Hematopoietic multipotent progenitor cell (in vitro differentiated cells): ENCODE measurements at places on chromosomes 5 and 9. TPM values are rescaled to one million over a fixed set of nuclear protein-coding genes. Genes with fewer than 3 reads are reported as not detected.

DNA sequence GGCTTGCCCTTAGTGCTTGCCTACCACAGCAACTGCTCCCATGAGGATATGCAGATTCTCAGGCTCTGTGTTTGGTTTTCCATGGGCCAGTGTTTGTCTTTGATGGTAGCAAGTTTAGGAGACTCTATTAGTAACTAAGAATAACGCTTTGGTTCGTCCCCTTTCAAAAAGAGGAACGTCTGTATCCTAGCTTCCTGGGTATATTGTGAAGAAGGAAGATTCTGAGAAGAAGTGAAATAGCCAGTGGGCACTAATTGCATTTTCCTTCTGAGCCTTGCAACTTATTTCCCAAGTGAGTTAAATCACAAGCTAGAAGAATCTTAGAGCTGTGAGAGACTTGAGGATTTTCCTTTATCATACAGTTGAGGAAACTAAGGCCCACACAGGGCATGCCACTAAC, 376.8 kb downstream of the PIK3R1 start:
- no peak for DNase-seq

DNA sequence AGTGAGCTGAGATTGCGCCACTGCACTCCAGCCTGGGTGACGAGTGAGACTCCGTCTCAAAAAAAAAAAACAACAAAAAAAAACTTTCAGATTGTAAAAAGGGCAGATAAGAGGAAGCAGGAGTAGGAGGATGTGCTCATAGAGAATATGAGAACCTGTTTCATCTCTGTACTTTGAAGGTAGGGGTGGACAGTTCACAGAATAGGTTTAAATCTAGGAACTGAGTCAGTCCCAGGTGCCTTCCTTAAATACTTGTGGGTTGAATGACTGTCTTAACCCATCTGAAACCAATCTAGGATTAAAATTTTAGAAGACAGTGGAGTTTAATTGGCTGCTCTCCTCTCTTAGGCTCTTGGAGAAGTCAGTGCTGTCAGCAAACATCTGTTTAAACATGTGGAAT, 12.4 kb downstream of the POLK start:
- no peak for DNase-seq

GRCh38 chr5:92945605-92946097, 635.4 kb downstream of the NR2F1-AS1 start:
- DNase-seq = no peak

GRCh38 chr9:4734150-4734549, 6.9 kb downstream of the AK3 start:
- DNase-seq = no peak

DNA sequence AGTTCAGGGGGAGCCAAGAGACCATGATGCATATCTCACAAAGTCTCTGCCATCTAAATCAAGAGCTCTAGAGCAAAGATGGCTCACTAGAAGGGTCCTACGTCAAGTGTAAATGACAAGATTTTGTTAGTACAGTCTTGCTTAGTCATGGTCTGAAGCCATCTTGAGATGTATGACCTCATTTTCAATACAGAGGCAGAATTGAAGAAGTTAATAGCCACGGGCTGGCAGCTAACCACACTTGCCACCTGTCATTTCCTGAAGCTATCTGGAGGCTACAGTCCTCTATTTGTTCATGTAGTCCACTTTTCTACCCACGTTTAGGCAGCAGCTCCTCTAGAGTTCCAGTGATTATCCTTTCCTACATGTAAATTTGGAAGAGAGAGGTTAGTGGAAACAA, 231.7 kb upstream of the CDH12 start:
- DNase-seq = peak; percentile 75

- DNase-seq = no peak
Measured at GRCh38 chr5:110916381-110917049, 155.0 kb upstream of the TSLP start.

DNA sequence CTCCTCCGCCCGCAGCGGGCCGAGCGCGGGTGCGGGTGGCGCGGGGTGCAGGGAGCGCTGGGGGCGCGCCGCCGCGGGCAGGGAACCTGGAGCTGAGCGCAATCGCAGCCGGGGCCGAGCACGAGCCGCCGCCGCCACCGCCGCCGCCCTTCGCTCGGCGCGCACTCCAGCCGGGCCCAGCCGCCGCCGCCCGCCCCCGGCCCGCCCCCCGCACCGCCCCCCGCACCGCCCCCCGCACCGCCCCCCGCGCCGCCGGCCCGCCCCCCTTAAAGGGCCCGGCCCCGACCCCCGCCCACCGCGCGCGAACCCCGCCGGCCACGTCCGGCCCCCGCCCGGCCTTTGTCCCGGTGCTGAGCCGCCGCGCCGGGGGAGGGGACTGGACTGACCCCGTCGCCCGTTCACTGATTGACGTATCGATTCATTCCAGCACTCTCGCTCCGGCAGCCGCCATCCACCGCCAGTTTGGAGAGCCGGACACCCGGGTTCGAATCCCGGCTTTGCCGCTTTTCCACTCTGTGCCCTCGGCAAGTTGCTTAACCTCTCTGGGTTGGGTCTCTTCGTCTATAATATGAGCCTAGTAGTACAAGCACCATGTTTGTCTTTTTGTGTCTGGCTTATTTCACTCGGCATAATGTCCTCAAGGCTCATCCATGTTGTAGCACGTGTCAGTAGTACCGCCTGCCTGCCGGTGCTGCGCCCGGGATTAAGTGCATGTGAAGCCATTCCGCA, at the start of gene SH3PXD2B:
Gene SH3PXD2B (minus strand): TSS at position 168 of the 729 bp plus-strand sequence. CDS start 173 bp downstream, outside the sequence.
- no peak for DNase-seq

DNA sequence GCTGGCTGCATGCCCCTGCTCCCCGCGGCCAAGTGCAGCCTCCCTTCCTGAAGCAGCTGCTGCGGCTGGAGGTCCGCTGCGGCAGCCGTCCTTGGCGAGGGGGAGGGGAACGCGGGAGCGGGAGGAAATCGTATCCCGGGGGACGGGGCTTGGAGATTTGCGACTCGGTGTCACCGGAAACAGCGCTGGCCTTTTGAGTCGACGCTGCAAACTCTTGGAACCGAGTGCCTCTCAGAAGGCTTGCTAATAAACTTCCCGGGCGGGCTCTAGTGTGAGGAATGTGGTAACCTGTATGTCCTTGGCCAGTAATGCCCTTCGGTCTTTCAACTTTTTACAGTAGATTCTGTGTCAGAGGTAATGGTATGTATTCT, 82.7 kb downstream of the PTPDC1 start:
- no peak for DNase-seq

GRCh38 chr9:33439731-33440130, 7.7 kb downstream of the AQP3 start:
- DNase-seq = no peak

- DNase-seq = no peak
Measured at GRCh38 chr5:159182691-159183090, 26.7 kb downstream of the RNF145 start.

DNA sequence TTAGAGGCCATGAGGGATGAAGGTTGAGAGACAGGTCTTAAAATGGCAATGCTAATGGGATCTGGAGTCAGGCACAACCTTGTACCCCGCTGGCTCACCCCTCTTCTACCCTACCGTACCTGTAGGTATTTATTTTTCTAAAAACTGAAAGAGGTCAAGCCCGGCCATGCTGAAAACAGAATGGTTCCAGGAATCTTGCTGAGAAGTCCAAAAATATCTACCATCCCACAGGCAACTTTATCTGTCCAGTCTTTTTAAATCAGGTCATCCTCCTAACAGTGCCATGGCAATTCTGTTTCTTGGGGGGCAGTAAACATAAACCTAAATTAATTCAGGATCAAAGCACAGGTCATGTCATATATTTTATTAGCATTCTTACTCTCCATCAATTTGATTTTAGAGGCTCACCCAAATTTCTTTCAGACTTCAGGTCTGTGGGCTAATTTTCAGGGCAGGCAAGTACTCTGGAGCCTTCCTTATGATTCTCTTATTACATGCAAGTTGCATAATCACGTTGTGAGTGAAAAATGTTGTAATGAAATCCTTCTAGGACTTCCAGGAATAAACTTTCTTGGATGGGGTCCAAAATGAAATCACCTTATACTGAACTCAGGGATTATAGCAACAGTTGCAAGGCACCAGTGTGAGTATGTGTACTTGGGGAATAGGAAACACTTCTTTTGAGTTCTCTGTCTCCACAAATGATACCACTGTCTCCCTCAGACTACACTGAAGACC, 102.7 kb upstream of the NREP start:
- no peak for DNase-seq

DNA sequence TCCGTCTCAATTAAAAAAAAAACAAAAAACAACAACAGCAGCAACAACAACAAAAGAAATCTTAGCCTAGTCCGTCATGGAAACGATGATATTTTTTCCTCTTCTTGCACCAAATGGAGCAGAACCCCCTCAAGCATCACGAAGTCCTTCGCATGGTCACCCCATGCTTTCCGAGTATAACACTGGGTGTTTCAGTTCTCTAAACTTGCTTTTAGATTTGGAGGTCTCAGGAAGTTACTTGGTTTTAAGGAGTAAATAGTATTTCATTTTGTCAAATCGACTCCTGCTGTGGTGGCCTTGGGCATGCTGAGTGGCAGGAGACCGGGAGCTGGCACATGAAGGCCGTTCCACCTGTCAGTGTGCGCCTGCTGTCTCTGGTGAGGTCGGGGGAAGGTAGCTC, 118.5 kb upstream of the CACNA1B start:
- no peak for DNase-seq

GRCh38 chr9:4803670-4804530, 11.2 kb downstream of the RCL1 start:
- DNase-seq = no peak

DNA sequence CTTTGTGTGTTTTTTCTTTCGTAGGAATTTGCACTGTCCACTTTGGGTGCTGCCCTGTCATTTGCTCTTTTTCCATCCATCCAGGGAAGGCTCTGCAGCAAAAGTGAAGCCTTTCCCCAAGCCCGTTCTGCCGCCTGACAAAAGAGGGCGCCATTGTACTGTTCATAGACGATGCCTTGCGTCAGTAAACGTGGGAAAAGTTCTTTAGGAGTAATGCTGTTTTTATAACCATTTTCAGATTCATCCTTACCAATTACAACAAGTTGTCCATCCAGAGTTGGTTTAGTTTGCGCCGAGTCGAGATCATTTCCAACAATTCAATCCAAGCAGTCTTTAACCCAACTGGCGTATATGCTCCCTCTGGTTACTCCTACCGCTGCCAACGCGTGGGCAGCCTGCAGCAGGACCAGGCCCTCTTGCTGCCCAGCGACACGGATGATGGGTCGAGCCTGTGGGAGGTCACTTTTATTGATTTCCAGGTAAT, 34.3 kb upstream of the RPS23 start:
- peak; percentile 1 for DNase-seq

GRCh38 chr5:65482736-65483545, 1.2 kb upstream of the ADAMTS6 start:
- no peak for DNase-seq

DNA sequence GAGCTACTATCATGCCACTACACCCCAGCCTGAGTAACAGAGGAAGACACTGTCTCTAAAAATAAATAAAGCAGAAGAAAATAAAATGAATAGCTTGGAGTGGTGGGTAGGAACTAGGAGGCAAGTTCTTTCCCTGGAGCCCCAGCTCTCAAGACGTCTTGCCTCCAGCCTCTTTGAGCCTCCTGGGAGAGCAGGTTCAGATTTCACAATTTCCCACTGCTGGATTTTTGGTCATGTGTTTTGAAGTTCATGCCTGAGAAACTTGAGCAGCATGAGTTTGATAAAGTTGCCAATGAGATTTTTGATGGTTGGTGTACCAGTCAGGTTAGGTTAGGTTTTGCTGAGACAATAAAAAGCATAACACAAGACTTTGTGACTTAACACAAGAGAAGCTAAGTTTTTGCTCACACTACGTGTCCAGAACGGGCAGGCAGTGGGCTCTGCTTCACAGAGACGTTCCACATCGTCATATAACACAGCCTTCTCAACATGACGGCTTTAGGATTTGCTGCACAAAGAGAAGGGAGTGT, 4.1 kb upstream of the CCDC69 start:
- DNase-seq = no peak

DNA sequence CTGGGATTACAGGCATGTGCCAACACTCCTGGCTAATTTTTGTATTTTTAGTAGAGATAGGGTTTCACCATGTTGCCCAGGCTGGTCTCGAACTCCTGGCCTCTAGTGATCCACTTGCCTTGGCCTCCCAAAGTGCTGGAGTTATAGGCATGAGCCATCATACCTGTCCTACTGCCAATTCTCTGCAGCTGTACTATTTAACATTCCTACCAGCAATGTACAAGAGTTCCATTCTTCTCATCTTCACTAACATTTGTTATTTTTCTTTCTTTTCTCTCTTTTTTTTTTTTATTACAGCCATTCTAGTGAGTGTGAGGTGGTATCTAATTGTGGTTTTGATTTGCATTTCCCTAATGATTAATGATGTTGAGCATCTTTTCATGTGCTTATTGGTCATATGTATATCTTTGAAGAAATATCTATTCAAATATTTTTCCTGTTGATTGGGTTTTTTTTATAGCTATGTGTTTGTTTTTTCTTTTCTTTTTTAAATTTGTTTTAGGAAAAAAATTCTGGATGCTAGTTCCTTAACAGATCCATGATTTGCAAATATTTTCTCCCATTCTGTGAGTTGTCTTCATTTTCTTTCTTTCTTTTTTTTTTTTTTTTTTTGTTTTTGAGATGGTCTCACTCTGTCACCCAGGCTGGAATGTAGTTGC, 17.4 kb downstream of the ANKHD1 start:
- no peak for DNase-seq

- no peak for DNase-seq
Measured at GRCh38 chr5:74542482-74542881, 98.0 kb downstream of the ENC1 start.

DNA sequence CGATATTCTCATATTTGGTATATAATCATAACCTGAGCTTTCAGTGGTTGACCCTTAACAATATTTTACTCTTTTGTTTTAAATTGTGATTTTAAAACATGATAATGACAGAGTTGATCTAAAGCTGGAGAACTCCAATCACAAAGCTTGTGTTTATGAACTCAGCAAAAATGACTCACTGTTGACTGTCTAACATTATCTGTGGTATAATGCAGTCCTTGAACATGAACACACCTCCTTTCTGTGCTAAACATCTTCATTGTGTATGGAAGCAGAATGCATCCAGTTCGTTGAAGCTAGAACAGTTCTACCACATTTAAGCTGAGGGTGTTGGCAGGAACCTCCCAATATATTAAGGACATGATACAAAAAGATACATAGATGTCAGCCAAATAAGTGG, 1030.2 kb upstream of the SEMA6A start:
- no peak for DNase-seq

- DNase-seq = no peak
Measured at GRCh38 chr9:19788614-19789271, at the start of gene SLC24A2. SLC24A2 (minus strand) TSS chr9:19789037.

- no peak for DNase-seq
Measured at GRCh38 chr5:129204525-129204924, 110.0 kb downstream of the ISOC1 start.

PCDHB7 gene
- under 0.01 TPM for total RNA-seq

SMIM33 gene
- total RNA-seq = under 0.01 TPM

SH3TC2 gene
- 2.2 TPM for total RNA-seq

FKTN gene
- total RNA-seq = 5.4 TPM

IFNB1 gene
- total RNA-seq = under 0.01 TPM

SUSD3 gene
- total RNA-seq = 28.0 TPM

RANBP3L gene
- not detected for total RNA-seq

UNC5A gene
- not detected for total RNA-seq

CCDC107 gene
- 5.7 TPM for total RNA-seq

DBH gene
- total RNA-seq = not detected

NRG2 gene
- total RNA-seq = under 0.01 TPM

NR2F1 gene
- total RNA-seq = not detected

SOWAHA gene
- not detected for total RNA-seq

PLPP7 gene
- total RNA-seq = 5.9 TPM

ACOT12 gene
- under 0.01 TPM for total RNA-seq

NSUN2 gene
- 34.2 TPM for total RNA-seq

SOHLH1 gene
- not detected for total RNA-seq
